NCI-H82 (cell line): ENCODE measurements at places on chromosomes 7 and 10.

- no peak for DNase-seq
Measured at GRCh38 chr10:84406561-84406960, 78.2 kb downstream of the CCSER2 start.

- DNase-seq, result no peak
Measured at GRCh38 chr10:70809011-70809611, 6.6 kb upstream of the SGPL1 start.

GRCh38 chr10:107083388-107084009 lies 81.0 kb downstream of the SORCS1 start:
- DNase-seq, result no peak

DNA sequence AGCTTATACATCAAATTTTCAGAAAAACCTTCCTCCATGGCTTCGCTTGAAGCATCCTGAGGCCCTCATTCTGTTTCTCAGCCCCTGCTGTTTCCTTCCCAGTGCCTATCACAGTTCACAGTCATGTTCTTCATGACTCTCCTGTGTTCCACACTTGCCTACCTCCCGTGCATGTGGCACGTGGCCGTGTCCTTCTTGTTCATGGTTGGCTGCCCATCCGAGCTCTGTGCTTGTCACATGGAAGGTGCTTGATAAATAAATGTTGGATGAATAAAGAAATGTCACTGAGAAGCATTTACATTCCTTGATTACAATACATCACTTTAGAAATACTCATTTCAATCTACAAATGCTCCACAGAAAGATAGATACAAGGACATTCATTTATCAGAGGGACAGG lies 23.7 kb upstream of the EGFR start:
- no peak for DNase-seq

- no peak for DNase-seq
Measured at GRCh38 chr7:49597805-49598204, 175.6 kb upstream of the VWC2 start.

DNA sequence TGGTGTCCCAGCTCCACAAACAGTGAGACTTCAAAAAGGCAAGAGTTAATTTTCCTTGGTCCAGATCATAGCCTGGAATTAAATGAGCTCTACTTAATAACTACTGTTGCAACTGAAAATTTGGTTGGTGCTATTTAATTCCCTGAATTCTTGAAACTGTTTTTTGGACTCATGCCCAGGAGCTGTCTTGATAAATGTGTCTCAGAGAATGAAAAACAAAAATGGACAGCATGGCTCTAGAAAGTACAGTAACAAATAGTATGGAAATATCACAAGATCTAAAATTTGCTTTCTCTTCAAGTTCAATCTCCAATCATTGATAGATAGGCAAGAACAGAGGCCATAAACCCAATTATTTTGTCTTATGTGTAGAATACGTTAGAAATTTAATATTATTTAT lies 42.5 kb downstream of the CCDC71L start:
- no peak for DNase-seq

- no peak for DNase-seq
Measured at GRCh38 chr7:3141326-3141725, 97.7 kb upstream of the CARD11 start.

DNA sequence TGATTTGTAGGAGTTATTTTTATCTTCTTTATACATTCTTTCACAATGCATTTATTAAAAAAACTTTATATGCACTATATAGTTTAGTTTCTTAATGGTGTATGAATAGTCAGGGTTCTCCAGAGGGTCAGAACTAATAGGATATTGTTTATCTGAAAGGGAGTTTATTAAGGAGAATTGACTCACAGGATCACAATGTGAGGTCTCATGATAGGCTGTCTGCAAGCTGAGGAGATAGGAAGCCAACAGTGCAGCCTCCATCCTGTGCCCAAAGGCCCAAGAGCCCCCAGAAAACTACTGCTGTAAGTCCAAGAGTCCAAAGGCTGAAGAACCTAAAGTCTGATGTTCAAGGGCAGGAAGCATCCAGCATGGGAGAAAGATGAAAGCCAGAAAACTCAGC lies 192.8 kb upstream of the AHR start:
- DNase-seq, result no peak
